ENCODE measurements at places on chromosomes 6 and 20.

GRCh38 chr6:66161546-66162108, 454.6 kb upstream of the EYS start:
- no peak overlapping the region for H3K27ac ChIP-seq
- no peak for DNase-seq
- no peaks in the 10 kb centered on the region for H3K4me1 ChIP-seq
- no peaks in the 10 kb centered on the region for H3K36me3 ChIP-seq
- no peak overlapping the region for H3K4me3 ChIP-seq

- peak; percentile 77 for DNase-seq
- peaks cover 20% of the 10 kb centered on the region for H3K4me1 ChIP-seq
- H3K27me3 ChIP-seq: no peaks in the 10 kb centered on the region
Observed at GRCh38 chr6:134161041-134161440, 108.6 kb upstream of the SLC2A12 start.

DNA sequence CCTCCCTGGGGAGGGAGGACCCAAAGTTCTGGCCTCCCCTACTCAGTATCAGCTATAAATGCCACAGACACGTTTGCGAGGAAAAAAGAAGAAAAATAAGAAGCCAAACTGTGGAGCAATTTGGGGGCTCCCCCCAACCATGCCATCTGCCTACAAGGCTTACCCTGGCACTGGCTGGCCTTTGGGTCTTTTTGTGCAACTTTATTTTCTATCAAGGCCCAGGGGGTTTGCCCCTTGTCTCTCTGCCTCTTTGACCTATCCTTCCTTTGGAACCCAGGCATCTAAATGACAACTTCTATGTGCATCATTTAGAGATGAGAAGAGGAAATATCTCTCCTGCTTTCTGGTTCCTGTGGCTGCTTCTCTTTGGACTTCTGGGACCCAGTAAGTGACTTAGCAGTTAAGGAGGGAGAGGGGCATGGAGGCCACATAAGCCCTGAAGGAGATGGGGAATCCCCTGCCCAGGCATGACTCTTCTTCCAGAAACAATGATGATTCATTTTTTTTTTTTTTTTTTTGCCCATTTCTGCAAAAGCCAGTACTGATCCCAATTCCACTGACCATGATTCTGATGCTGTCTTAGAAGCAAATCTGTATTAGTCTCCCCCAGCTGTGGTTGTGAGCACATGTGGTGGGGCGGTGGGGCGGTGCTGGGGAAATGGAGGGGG, at the start of gene MUC22:
Gene MUC22 (plus strand): TSS at position 82 of the 668 bp plus-strand sequence. CDS start 233 bp downstream, at position 315.
- H3K4me3 ChIP-seq: no peak within 1 kb of the TSS
- H3K27me3 ChIP-seq: no peaks in the 10 kb centered on the region
- H3K4me1 ChIP-seq: peaks cover 48% of the 10 kb centered on the region

DNA sequence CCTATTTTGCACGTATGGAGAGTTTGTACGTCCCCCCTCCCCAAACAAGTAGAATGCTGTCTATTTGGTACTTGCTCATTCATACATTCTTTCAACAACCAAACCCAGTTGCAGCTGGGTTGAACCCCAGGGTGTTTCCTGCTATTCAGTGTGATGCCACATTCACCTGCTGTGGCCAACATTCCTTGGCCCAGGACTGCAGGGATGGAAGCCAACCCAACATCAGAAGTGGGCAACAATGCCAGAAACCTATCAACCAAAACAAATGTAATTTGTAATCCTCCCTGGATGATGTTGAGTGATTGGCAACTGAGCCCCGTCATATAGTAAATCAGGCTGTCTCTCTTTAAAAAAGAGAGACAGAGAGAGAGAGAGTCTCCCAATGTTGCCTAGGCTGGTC, 8.9 kb downstream of the NT5E start:
- peaks cover 8% of the 10 kb centered on the region for H3K36me3 ChIP-seq
- peak overlapping the region; percentile 98 for H3K27ac ChIP-seq
- H3K4me1 ChIP-seq: peaks cover 100% of the 10 kb centered on the region
- DNase-seq: peak; percentile 58
- H3K4me3 ChIP-seq: peak overlapping the region; percentile 20
- H3K27me3 ChIP-seq: no peaks in the 10 kb centered on the region

GRCh38 chr20:47708140-47708807, 77.0 kb downstream of the SULF2 start:
- H3K4me1 ChIP-seq: no peaks in the 10 kb centered on the region
- H3K4me3 ChIP-seq: no peak overlapping the region
- no peak overlapping the region for H3K27ac ChIP-seq
- no peaks in the 10 kb centered on the region for H3K27me3 ChIP-seq
- DNase-seq: no peak

GRCh38 chr6:24524805-24525204, 30.0 kb downstream of the ALDH5A1 start:
- H3K27ac ChIP-seq: no peak overlapping the region
- no peaks in the 10 kb centered on the region for H3K36me3 ChIP-seq
- no peaks in the 10 kb centered on the region for H3K27me3 ChIP-seq
- H3K4me3 ChIP-seq: no peak overlapping the region
- peak; percentile 38 for DNase-seq
